ENCODE measurements at places on chromosomes 2 and 18.

DNA sequence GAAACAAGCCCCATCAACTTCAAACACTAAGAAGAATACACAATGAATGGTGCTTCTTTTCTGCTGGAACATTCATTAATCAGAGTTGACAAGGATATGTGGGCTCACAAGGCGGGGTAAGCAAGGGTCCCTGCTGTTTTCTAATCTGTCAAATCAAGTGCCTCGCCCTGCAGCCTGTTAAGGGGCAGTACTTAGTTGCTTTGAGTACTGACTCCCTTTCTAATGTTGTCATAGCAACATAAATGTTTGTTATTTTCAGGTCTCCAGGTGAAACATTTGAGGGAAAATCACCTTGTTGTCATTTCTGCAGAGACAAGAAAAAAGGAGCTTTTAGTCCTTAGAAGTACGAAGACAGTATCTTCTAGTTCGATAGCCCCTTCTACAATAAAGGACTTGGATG lies 284.7 kb upstream of the PKDCC start:
- no peak for DNase-seq

DNA sequence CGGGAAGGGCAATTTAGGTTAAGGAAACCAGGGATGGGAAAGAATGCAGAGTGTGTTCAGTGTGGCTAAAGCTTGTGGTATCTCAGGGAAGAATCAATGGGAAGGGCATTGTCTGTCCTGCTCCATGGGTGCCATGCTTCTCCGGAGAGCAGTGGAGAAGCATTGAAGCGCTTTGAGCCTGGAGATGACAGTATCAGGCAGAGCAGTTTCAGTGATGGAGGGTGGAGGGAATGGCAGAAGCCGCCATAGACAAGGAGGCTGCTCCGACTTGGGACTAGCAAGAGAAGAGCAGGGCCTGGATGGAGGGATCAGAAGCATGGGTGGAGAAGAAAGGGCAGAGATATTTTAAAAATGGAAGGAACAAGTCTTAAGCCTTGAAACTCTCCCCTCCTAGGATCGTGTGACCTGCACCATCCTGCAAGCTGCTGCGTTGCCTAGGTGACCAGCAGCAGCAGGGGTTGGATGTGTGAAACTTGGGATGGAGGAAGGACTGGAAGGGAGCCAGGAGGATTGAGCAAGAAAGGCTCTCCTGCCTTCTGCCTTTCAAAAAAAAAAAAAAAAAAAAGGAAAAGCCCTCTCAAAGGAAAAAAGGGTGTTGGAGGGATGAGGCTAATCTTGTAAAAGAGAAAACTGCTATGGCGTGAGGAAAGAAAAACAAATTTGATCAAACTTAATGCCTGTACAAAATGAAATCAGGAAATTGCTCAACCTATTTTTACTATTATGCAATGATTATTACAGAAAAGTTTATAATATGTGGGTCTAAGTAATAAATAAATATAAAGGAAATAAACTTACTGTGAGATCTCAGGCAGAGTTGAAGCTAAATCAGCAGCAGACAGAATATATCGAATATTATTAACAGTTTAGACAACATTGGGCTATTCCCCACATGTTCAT lies 493.8 kb upstream of the NRP2 start:
- DNase-seq: no peak

DNA sequence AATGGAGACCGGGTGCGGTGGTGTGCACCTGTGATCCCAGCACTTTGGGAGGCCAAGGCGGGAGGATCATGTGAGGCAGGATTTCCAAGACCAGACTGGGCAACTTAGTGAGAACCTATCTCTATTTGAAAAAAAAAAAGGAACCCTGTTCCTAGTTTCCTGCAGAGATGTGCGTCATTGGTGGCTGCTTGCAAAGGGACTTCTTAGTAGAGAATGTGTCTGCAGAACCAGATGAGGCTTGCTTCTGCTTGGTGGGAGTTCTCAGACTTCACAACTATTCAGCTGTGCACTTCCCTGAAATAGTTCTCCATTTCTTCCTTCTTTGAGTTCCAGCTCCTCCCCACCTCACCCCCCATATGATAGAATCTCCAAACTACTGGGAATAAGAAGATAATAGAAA lies 22.3 kb downstream of the ZCCHC2 start:
- DNase-seq: no peak

GRCh38 chr18:54825601-54826344 lies 2.5 kb upstream of the RAB27B start:
- DNase-seq: no peak

GRCh38 chr2:28955467-28955866 lies 25.6 kb upstream of the TOGARAM2 start:
- DNase-seq: no peak

DNA sequence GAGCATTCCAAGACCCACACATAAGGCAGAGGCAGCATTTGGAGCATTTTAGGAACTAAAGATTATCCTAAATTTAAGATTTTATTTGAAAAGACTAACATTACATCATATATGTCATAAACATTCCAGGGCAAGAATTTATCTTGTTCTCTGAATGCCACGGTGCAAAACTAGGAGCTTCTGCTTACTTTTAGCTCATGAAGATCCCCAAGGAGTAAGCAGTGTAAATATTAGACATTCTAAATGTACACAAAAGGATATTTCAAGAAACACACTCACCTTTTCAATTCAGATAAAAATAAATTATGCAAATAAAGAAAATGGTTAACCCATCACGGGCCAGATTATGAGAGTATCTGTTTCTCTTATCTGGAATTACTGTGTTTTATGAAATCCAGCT lies 101.7 kb upstream of the ETAA1 start:
- no peak for DNase-seq

- DNase-seq: no peak
Observed at GRCh38 chr2:191857886-191858285, 11.0 kb upstream of the CAVIN2 start.

- no peak for DNase-seq
Observed at GRCh38 chr2:86274918-86275275, 62.5 kb downstream of the REEP1 start.

GRCh38 chr2:20580690-20581437 lies 70.0 kb downstream of the HS1BP3 start:
- DNase-seq: no peak

GRCh38 chr18:47990981-47991380 lies 60.5 kb upstream of the SMAD2 start:
- DNase-seq: no peak

DNA sequence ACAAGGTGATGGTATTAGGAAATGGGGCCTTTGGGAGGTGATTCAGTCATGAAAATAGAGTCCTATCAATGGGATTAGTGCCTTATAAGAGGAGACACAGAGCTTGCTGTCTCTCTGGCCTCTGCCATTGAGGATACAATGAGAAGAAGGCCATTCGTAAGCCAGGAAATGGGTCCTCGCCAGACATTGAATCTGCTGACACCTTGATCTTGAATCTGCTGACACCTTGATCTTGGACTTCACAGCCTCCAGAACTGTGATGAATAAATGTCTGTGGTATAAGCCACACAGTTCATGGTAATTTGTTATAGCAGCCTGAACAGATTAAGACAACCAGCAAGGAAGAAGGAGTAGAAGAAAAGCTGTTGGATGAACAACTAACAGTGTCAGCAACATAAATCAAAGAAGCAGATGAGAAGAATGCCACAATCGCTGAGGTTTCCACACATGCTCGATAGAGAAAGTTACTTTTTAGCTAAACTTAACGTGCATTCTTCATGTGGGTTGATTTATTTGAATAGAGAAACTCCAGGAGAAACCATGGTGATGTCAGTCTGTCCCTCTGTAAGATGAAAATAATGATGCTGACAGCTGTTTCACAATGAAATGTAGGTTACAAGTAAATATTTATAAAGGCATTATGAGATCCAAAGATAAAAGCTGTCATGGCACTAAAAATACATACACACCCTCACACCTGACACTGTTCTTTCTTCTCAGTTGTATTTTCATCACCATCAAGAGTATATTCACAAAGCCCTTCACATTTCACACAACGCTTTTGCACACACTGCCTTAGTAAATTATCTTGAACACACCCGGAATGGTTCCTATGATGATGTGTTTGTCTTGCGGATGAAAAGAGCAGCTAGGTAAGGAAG lies 153.7 kb upstream of the NCK2 start:
- no peak for DNase-seq

All from CD4-positive, alpha-beta T cell treated with Interleukin-21 for 1 hour (primary cell).